Spleen (tissue), 13 donors: ENCODE measurements at places on chromosomes 2 and 18. TPM values are rescaled to one million over a fixed set of nuclear protein-coding genes. Genes with fewer than 3 reads are reported as not detected.

GRCh38 chr2:66813525-66813924 lies 378.6 kb downstream of the MEIS1 start:
- no peak overlapping the region for H3K4me3 ChIP-seq
- no peak for DNase-seq
- H3K27ac ChIP-seq = no peak overlapping the region
- no peaks in the 10 kb centered on the region for H3K27me3 ChIP-seq
- no peaks in the 10 kb centered on the region for H3K4me1 ChIP-seq
- no peaks in the 10 kb centered on the region for H3K36me3 ChIP-seq

DNA sequence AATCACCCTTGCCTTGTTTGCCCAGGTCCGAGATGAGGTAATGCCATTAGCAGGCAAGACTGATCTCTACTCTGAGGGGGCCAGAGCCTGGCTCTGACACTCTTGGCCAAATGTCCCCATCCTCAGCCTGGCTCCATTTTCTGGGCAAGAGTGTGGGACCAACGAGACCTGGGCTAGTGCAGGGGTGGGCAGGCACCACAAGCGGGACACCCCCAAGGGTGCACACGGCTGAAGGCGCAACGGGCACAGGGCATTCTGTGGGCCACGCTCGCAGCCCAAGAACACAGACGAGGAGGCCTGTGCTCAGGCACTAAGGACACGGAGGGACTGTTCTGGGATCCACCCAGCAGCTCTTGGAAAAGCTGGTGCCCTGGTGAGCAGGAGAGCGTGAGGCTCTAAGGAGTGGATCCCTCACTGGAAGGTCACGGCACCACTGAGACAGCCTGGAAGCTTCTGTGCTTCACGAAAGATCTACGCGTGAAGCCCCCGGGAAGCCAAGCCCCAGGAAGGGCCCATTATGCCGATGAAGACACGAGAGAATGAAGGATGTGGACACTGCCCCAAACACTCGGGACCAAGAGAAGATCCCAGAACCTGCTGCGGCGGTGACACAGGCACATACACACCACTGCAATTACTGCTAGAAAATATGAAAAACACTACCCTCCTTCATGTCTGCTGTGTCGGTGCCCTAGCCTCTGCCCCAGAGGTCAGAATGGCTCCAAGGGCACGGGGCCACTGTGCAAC lies 138.2 kb downstream of the HDAC4 start:
- H3K27me3 ChIP-seq = peaks cover 35% of the 10 kb centered on the region
- peaks cover 98% of the 10 kb centered on the region for H3K4me1 ChIP-seq
- DNase-seq = no peak
- H3K27ac ChIP-seq = no peak overlapping the region
- H3K36me3 ChIP-seq = no peaks in the 10 kb centered on the region
- no peak overlapping the region for H3K4me3 ChIP-seq

GRCh38 chr18:75185460-75185859 lies 23.5 kb downstream of the PTGR3 start:
- H3K27ac ChIP-seq = no peak overlapping the region
- H3K4me3 ChIP-seq = no peak overlapping the region
- DNase-seq = no peak
- H3K4me1 ChIP-seq = no peaks in the 10 kb centered on the region

DNA sequence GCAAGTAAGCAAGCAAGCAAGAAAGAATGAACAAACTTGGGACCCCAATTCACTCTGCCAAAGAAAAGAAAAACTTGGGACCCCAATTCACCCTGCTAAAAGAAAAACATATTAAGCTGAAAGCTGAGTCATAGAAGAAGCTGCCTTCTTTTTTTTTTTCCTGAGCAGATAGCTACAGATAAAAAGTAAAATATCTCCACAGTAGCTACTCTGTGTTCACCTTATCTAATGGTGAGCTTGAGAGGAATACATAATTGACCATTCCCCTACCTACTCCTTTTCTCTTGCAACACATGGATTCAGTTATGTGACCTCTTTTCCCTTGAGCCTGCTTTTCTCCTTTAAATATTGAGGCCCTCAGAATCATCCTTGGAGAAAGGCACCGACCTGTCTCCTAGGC lies 63.0 kb downstream of the MCFD2 start:
- H3K27me3 ChIP-seq = no peaks in the 10 kb centered on the region
- peaks cover 8% of the 10 kb centered on the region for H3K4me1 ChIP-seq
- H3K36me3 ChIP-seq = no peaks in the 10 kb centered on the region

GRCh38 chr18:35478520-35479435 lies 19.0 kb downstream of the INO80C start:
- DNase-seq = no peak
- H3K4me3 ChIP-seq = no peak overlapping the region
- no peak overlapping the region for H3K27ac ChIP-seq
- H3K27me3 ChIP-seq = no peaks in the 10 kb centered on the region

DNA sequence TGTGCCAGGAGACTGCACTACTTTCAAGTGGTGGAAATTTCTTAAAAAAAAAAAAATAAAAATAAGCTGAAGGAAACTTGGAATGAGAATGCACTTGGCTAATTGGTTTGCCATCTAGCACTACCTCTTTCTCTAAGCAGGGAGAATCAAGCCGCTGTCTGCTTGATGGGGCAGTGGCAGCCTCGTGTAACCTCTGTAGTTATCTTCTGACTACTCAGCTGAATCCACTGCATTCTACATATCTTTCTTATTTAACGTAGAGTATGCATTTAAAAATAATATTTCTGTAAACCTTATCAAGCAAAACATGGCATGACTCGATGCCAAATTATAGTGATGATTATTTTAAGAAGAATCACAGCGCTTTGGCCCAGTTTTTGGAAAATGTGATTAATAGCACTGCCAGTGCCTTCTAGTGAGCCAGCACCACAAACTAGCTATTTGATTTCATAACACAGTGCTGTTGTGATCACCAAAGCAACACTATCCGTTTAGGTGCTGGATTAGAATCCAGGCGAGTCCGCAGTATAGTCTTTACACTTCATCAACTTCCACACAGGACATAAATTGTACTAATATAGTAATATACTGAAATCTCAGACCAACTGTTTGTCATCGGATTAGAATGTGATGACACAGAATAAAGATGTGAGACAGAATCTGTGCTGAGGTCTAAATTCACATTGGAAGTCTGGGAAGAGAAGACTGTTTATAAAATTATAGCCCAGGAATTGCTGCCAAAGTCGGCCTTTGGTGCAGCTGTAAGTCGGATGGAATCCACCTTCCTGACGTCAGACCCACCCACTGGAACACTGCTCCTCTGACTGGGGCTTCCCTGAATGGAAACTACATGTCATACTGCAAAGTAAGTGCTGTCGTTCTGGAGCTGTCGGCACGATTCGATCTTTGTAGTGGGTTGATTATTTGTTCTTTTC lies 136.5 kb upstream of the ETAA1 start:
- DNase-seq = no peak
- H3K4me3 ChIP-seq = no peak overlapping the region
- peak overlapping the region; percentile 12 for H3K27ac ChIP-seq
- H3K36me3 ChIP-seq = no peaks in the 10 kb centered on the region

GRCh38 chr2:3728104-3729054 lies 25.0 kb downstream of the DCDC2C start:
- no peak overlapping the region for H3K27ac ChIP-seq
- no peaks in the 10 kb centered on the region for H3K36me3 ChIP-seq
- DNase-seq = no peak
- peaks cover 9% of the 10 kb centered on the region for H3K4me1 ChIP-seq
- no peaks in the 10 kb centered on the region for H3K27me3 ChIP-seq

- H3K27me3 ChIP-seq = no peaks in the 10 kb centered on the region
- no peaks in the 10 kb centered on the region for H3K36me3 ChIP-seq
- H3K4me3 ChIP-seq = no peak overlapping the region
These were observed 6.0 kb upstream of the NEDD4L start for GRCh38 chr18:58038063-58038462.

The EML6 gene
- 7.2 TPM for total RNA-seq

GRCh38 chr2:109499566-109499965 lies 114.2 kb downstream of the SEPTIN10 start:
- no peaks in the 10 kb centered on the region for H3K27me3 ChIP-seq
- no peak for DNase-seq
- no peak overlapping the region for H3K4me3 ChIP-seq
- no peaks in the 10 kb centered on the region for H3K36me3 ChIP-seq
- peaks cover 18% of the 10 kb centered on the region for H3K4me1 ChIP-seq

DNA sequence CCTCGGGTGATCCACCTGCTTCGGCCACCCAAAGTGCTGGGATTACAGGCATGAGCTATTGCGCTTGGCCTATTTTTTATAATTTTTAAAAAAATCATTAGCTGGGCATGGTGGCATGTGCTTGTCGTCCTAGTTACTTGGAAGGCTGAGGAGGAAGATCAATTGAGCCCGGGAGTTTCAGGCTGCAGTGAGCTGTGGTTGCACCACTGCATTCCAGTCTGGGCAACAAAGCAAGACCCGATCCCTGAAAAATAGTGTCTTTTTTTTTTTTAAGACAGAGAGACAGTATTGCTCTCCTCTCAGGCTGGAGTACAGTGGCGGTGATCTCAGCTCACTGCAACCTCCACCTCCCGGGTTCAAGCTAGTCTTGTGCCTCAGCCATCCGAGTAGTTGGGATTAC lies 4.8 kb downstream of the SSB start:
- H3K27me3 ChIP-seq = no peaks in the 10 kb centered on the region
- H3K27ac ChIP-seq = no peak overlapping the region

GRCh38 chr18:22021701-22022100 lies 147.7 kb upstream of the GATA6 start:
- no peaks in the 10 kb centered on the region for H3K36me3 ChIP-seq
- H3K27me3 ChIP-seq = no peaks in the 10 kb centered on the region
- no peak overlapping the region for H3K4me3 ChIP-seq
- peak overlapping the region; percentile 38 for H3K27ac ChIP-seq

- H3K36me3 ChIP-seq = peaks cover 73% of the 10 kb centered on the region
- no peak for DNase-seq
- H3K27me3 ChIP-seq = no peaks in the 10 kb centered on the region
- H3K27ac ChIP-seq = no peak overlapping the region
These were observed 42.8 kb upstream of the INHBB start for GRCh38 chr2:120303177-120303576.

GRCh38 chr2:168698969-168699368 lies 103.5 kb upstream of the NOSTRIN start:
- H3K27ac ChIP-seq = no peak overlapping the region
- peaks cover 14% of the 10 kb centered on the region for H3K36me3 ChIP-seq
- DNase-seq = no peak
- H3K27me3 ChIP-seq = no peaks in the 10 kb centered on the region

- H3K4me1 ChIP-seq = no peaks in the 10 kb centered on the region
- peaks cover 4% of the 10 kb centered on the region for H3K27me3 ChIP-seq
- no peaks in the 10 kb centered on the region for H3K36me3 ChIP-seq
- H3K27ac ChIP-seq = no peak overlapping the region
These were observed 14.9 kb upstream of the ZNF385B start for GRCh38 chr2:179876266-179876665.

The PIEZO2 gene
- total RNA-seq = 10.9 TPM

DNA sequence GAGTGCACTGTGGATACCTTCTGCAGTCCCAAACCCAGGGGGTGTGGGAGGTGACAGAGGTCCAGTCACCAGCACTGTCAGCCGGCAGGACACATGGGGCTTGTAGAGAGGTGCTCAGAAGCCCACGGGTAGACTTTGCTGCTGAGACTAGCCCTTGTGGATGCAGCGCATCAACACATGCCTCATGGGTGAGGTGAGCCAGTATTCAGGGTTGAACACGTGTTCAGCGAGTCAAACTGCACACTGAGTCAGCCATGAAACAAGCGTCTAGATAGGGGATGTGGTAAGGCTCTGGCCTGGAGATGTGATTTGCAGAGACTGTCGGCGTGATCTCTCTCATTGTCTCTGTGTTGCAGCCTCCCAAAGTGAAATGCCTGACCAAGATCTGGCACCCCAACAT lies 35.8 kb upstream of the SCLY start:
- H3K36me3 ChIP-seq = peaks cover 67% of the 10 kb centered on the region
- no peaks in the 10 kb centered on the region for H3K27me3 ChIP-seq
- no peak overlapping the region for H3K27ac ChIP-seq

DNA sequence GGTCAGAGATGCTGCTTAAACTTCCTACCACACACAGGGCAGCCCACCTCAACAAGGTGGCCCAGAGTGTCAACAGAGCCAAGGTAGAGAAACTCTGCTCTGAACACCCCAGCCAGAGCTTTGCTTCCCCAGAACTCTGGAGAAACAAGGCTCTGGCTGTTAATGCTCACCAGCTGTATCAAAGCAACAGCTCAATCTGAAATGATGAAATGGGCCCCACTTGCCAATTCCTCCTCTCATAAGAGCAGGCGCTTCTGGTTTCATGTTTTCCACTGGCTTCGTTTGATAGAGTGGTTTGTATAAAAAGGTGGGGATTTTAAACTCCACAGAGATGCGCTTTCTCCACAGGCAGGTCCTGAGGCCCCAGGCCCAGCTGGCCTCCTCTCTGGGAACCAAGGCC lies 60.9 kb upstream of the TFCP2L1 start:
- peaks cover 90% of the 10 kb centered on the region for H3K36me3 ChIP-seq
- H3K27ac ChIP-seq = no peak overlapping the region
- no peaks in the 10 kb centered on the region for H3K27me3 ChIP-seq
- no peak for DNase-seq
- H3K4me1 ChIP-seq = no peaks in the 10 kb centered on the region
- H3K4me3 ChIP-seq = no peak overlapping the region

DNA sequence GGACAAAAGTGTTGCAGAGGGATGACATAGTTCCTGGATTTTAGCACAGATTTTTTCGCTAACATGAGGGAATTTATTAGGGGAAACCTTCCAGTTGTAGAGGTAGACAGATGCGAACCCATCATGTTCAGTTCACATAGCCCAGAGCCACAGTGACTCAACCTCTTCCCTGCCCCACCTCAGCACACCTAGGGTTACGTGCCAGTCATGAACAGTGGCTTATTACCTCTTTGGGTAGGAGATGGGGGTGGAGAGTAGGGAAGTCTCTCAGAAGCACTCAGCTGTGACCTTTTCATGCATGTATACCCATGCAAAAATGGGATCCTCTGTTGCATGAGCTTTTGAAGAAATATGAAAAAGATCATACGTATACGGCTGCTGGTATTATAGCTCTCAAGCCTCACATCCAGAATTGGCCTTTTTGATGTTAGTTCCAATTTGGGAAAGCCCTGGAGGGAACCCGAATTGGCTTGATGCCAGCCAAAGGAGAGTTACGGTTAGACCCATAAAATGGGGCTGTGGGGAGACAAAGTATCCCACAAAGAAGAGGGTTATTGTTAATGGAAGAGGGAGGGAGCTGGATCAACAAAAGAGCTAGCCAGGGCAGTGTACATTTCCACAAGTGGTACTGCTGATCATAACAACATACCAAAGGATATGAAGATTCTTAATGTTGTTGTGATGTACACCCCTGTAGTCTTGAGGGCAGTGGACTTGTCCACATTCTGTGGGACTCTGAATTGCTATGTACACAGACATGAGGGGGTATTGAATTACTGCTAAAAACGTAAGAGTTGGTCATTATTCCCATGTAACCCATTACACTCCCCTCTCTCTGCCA lies 4.9 kb downstream of the TANC1 start:
- no peak overlapping the region for H3K27ac ChIP-seq
- H3K27me3 ChIP-seq = no peaks in the 10 kb centered on the region
- H3K4me1 ChIP-seq = peaks cover 36% of the 10 kb centered on the region
- no peaks in the 10 kb centered on the region for H3K36me3 ChIP-seq
- no peak overlapping the region for H3K4me3 ChIP-seq
